WTC11 (cell line): ENCODE measurements at places on chromosomes 3 and 15. TPM values are rescaled to one million over a fixed set of nuclear protein-coding genes. Genes with fewer than 3 reads are reported as not detected.

Gene PPP1R14D
- 0.25 TPM in 1 of 3 replicates, not detected in the others for total RNA-seq

DNA sequence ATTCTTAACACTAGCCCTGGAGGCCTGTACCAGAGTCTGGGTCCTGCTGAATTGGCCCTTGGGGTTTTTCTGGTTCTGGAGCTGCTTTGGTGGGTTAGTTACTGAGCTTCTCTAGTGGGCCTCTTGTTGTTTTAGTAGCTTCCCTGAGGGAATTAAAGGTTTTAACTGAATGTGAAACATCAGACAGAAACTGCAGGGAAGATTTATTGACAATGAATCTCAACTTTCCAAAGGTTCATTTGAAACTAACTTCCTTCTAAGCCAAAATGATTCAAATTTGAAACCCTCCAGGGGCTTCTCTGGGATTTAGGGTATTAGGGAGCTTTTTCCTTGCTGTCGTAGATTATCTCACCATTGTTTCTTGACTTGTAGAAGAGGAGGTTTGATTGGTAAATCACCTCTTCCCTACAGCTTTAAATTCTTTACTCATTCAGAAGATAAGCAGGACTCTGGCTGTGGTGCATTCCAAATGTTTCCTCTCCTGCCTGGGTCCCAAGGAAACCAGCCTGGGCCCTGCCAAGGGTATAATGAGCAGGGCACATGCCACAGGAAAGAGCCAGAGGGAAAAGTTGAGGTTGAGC, 71.0 kb downstream of the TP63 start:
- H3K4me1 ChIP-seq, result peaks cover 8% of the 10 kb centered on the region
- H3K27ac ChIP-seq, result no peak overlapping the region
- DNase-seq, result no peak
- H3K27me3 ChIP-seq, result no peaks in the 10 kb centered on the region
- no peak overlapping the region for H3K4me3 ChIP-seq

DNA sequence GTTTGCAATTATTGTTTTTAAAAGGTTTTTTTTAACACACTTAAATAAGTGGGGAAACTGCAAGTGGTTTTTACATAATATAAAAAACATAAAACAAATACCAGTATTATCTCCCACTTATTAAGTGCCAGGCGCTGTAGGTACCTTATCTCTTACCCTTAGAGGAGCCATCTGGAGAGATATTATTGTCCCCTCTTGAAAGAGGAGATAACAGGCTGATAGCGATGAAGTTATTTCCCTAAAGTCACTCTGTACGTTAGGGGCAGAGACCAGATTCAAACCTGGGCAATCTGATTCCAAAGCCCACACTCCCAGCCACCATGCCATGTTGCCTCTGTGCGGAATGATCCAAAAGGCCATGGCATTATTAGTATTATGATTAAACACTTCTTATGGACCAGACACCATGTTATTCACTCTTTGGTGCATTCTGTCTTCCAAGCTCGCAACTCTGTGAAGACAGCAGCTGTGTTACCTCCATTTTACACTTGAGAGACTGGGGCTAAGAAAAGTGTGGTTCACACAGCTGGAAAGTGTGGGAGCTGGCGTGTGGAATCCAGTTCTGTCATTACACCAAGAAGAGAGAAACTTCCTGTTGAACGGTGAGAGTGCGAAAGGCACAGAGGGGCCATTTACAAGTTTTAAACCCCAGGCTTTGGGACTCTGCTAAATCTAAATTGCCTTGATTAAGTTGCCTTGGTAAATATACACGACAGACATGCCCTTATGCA, 79.9 kb upstream of the MITF start:
- H3K36me3 ChIP-seq, result peaks cover 11% of the 10 kb centered on the region
- H3K27me3 ChIP-seq, result no peaks in the 10 kb centered on the region; the same call in 1 of the 2 replicates
- H3K27ac ChIP-seq, result no peak overlapping the region
- DNase-seq, result no peak

Gene ZNF662
- 2.7 to 3.5 TPM (median 2.9 TPM) in 3 replicates for total RNA-seq

Gene ACKR4
- total RNA-seq, result not detected in 3 replicates

DNA sequence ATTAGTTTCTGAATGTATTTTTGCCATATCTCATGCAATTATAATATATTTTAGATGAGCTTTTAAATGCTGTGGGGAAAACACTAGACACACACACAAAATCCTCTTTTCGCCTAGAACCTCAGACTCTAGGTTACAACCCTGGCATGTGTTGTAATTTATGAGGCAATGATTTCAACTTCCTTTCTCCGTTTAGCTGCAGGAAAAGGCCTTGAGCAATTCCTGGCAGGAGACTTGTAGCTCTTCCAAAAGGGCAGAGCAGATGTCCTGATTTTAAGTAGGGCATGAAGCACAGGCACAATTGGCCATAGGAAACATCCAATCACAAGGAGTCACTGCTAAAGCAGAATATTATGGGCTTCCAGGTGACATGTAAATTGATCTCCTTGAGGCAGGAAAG, 82.0 kb downstream of the GPR156 start:
- DNase-seq, result no peak
- no peak overlapping the region for H3K4me3 ChIP-seq
- H3K27me3 ChIP-seq, result no peaks in the 10 kb centered on the region

GRCh38 chr15:74804935-74805334, 7.7 kb upstream of the LMAN1L start:
- no peak overlapping the region for H3K4me3 ChIP-seq
- peaks cover 7% of the 10 kb centered on the region; the same call in 1 of the 2 replicates for H3K36me3 ChIP-seq
- H3K27me3 ChIP-seq, result no peaks in the 10 kb centered on the region
- peaks cover 7% of the 10 kb centered on the region for H3K4me1 ChIP-seq
- peak overlapping the region; percentile 68; the same call in 1 of the 2 replicates for H3K27ac ChIP-seq

GRCh38 chr3:193977622-193978021, 158.3 kb upstream of the HES1 start:
- H3K36me3 ChIP-seq, result no peaks in the 10 kb centered on the region
- H3K27ac ChIP-seq, result no peak overlapping the region
- peaks cover 46% of the 10 kb centered on the region for H3K27me3 ChIP-seq
- H3K4me1 ChIP-seq, result peaks cover 40% of the 10 kb centered on the region
- no peak overlapping the region for H3K4me3 ChIP-seq
- no peak for DNase-seq

GRCh38 chr3:61157414-61157813, 93.8 kb downstream of the FHIT start:
- peaks cover 33% of the 10 kb centered on the region for H3K4me1 ChIP-seq
- no peak overlapping the region for H3K4me3 ChIP-seq
- DNase-seq, result no peak
- H3K27ac ChIP-seq, result no peak overlapping the region

Gene SLTM
- total RNA-seq, result 106 to 126 TPM (median 107 TPM) in 3 replicates

GRCh38 chr3:53651927-53652326, 157.5 kb downstream of the CACNA1D start:
- peaks cover 7% of the 10 kb centered on the region for H3K36me3 ChIP-seq
- H3K27ac ChIP-seq, result no peak overlapping the region
- H3K27me3 ChIP-seq, result no peaks in the 10 kb centered on the region
- H3K4me1 ChIP-seq, result no peaks in the 10 kb centered on the region
- H3K4me3 ChIP-seq, result no peak overlapping the region
- DNase-seq, result no peak

GRCh38 chr3:124132813-124133212, 140.9 kb upstream of the ROPN1 start:
- no peak for DNase-seq
- no peaks in the 10 kb centered on the region for H3K36me3 ChIP-seq

Gene GOLGA8A
- 37.2 to 41.3 TPM (median 39.8 TPM) in 3 replicates for total RNA-seq
